ENCODE measurements at places on chromosomes 6 and 20. TPM values are rescaled to one million over a fixed set of nuclear protein-coding genes. Genes with fewer than 3 reads are reported as not detected.

- DNase-seq: peak; percentile 22
Measured at GRCh38 chr6:36984581-36985416, 1.2 kb downstream of the MTCH1 start.

- DNase-seq: no peak
Measured at GRCh38 chr6:161496941-161497340, 223.1 kb upstream of the AGPAT4 start.

DNA sequence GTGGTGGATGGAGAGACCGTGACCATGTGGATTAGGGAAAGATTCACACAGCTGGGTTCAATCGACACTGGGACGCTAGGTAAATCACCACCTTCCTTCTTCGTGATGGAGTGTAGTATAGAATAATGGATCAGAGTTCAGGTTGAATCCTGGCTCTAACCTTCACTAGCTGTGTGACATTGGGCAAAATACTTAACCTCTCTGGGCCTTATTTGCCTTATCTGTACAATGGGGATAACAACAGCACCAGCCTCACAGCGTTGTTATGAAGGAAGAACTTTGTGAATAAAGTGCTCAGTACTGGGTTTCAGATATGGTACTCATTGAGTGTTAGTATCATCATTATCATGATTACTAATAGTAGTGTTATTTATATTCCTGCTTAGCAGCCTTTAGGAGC, 126.1 kb upstream of the AKAP12 start:
- DNase-seq: no peak

- no peak for DNase-seq
Measured at GRCh38 chr6:64539917-64540316, 904.3 kb downstream of the PHF3 start.

- no peak for DNase-seq
Measured at GRCh38 chr6:104955927-104956730, 778 bp upstream of the LIN28B start.

- DNase-seq: no peak
Measured at GRCh38 chr20:50695135-50695872, 4.0 kb upstream of the RIPOR3 start.

GRCh38 chr20:51121272-51121671, 98.4 kb upstream of the KCNG1 start:
- no peak for DNase-seq

DNA sequence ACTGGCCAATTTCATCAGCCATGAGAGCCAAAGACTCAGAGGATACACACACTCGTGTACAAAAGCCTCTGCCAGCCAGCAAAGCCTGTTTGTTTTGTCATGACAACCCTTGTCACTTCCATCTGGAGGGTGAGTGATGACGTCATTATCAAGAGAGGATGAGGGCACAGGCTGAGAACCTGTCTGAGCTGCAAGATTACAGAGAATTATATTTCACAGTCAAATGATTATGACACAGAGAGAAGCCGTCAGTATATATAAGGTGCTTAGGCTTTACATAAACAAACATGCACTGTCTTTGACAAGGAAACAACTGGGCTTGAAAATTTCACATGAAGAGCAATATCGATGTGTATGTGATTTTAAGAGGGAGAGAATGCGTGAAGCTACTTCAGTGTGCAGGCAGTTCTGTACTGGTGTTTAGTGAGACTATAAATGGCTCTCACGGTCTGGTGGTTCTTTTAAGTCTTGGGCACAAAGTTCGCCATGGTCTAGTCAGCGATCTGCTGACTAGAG, 36.5 kb upstream of the BCLAF1 start:
- no peak for DNase-seq

GRCh38 chr6:28357036-28357435, 7.3 kb downstream of the ZKSCAN3 start:
- DNase-seq: no peak

- peak; percentile 70 for DNase-seq
Measured at GRCh38 chr6:31186052-31186734, 15.7 kb upstream of the POU5F1 start.

- no peak for DNase-seq
Measured at GRCh38 chr6:163348789-163349680, 65.5 kb upstream of the QKI start.

DNA sequence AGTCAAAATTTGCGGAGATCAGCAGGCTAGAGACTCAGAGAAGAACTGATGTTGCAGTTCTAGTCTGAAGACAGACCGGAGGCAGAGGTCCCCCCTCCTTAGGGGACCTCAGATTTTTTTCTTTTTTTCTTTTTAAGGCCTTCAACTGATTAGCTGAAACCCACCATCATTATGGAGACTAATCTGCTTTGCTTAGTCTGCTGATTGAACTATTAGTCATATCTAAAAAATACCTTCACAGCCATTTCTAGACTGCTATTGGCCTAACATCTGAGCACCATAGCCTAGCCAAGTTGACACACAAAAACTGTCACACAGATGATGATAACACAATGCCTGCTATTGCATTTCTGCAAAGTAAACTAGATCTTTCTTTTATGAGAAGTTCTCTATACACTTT, 141.1 kb upstream of the TNFAIP3 start:
- no peak for DNase-seq

DNA sequence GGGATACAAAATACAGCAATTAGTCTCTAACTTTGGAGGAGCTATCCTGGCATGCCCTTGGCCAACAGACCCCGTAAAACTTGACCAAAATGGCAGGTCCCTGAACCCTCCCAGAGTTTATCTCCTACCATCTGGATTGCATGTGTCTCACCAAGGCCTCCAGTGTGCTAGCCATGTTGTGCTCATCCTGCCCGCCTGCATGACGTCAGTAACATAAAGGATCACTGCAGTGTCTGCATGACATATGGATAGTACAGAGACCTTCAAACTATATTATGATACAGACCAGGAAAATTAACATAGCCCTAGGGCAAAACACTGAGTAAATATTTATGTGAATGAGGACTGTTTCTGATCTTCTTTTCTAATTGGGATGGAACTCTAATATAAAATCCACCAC, 25.3 kb downstream of the CPXM1 start:
- no peak for DNase-seq

DNA sequence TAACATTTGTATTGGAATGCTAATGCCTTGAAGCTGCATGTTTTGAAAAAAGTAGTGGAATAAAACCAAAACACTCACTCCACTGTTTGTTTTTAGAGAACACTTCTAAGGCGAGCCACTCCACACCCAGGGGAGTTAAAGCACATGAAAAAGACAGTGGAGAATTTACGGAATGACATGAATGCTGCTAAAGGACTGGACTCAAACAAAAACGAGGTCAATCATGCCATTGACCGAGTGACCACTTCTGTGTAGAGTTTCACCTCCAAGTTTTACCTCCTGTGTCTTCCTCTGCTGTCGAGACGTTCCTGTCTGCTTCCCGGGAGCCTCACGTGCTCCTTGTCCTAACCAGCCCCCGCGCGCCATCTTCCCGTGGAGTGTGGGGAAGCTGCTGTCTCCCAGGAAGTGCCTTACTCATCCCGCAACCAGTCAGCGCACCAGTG, 127.8 kb downstream of the LRRC1 start:
- no peak for DNase-seq

GRCh38 chr6:66638099-66638498, 931.1 kb upstream of the EYS start:
- no peak for DNase-seq

GRCh38 chr6:127971386-127971785, 70.5 kb upstream of the THEMIS start:
- DNase-seq: peak; percentile 52

DNA sequence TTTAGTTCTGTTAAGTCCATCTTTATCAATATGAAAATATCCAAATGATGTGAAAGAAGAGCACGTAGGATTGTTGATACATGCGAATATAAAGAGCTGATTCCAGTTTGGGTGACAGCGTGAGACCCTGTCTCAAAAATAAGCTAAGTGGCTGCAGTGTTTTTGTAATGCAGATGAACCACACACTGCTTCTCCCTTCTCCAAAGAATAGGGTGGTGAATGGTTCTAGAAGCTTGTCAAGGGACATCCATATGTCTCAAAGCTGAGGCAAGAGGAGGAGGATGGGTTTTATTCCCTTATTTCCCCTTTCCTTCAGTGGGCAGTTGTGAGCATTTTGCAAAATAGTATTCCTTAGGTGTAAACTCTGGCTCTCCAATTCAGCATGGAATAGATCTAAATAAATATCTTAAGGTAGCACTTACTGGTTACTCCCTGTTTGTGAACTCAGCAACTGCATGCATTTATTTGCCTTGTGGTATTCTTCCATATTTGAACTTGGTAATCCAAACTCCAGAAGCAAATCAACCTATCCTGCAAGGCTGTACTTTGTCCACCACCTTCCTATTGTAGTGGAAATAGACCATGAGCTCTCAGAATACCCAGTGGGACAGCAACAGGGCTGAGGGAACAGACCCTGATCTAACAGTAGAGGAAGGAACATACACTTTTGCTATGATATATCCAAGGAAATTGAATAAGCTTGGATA, 38.0 kb downstream of the XRN2 start:
- no peak for DNase-seq

DNA sequence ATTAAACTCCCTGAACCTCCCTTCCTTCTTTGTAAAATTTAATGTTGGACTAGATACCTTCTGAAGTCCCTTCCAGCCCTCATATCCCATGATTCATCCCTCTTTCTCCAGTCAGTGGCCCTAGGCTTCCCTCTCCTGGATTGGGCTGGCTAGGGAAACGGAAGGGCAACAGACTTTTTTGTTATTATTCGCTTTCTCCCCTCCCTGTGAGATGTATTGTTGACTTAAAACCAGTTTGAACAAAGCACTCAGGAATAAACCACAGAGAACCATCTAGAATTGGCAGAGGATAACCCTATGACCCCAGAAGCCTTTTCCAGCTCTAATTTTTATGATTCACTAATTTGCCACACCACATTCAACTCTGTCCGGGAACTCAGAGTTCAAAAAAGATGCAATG, 239.7 kb upstream of the SUPT3H start:
- DNase-seq: no peak

DNA sequence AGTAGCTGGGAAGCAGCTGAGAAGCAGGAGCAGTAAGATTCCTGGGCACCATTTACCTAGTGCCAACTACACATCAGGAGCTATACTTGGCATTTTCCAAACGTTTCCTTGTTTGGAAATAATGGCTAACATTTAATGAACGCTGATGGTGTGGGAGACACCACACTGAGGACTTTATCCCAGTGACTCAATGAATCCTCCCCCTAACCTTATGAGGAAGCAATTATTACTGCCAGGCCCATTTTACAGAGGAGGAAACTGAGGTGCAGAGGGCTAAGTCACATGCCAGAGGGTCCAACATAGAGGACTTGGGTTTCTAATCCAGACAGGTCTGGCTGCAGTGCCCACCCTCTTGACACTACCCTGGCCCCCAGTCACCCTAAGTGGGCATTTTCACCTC, 6.1 kb downstream of the PTGIS start:
- DNase-seq: no peak

- peak; percentile 68 for DNase-seq
Measured at GRCh38 chr6:95431637-95432228, 145.6 kb upstream of the MANEA start.

DNA sequence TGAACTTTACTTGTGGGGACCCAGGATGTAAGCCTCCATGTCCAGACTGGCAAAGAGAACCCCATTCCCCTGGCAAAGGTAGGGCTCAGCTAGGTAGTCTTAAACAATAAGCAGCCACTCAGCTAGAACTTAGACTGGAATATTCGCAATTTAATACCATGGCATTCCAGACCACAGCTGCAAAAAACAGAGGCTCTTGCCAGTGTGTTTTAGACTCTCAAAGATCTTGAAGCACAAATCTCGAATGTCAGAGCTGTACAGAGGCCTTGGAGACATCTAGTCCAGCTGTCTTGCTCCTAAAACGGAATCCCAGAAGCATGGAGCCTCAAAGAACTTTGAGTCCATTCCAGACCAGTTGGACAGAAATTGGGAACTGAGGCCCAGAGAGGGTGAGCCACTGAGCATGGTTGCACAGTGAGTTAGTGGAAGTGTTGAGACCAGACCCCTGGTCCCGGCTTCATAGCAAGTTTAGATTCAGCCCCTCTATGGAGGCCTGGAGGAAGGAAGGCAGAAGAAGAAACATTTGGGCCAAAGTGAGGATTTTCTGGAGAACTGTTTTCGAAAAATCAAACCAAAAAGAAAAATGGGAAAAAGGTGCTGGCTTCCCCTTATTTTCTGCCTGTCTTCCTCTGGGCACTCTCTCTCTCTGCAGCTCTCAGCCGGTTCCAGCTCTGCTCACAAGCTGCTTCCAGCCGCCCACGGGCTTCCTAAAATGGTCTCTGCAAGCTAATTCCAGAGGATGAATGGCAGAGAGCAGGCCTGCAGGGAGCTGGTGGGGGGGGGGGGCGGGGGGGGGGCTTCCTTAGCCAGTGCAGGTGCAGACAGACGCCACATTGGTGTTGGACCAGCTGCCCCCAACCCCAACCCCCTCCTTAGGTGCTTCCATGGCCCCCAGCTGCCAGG, 32.4 kb downstream of the AAR2 start:
- no peak for DNase-seq

GRCh38 chr6:136880748-136881460, 41.2 kb upstream of the SLC35D3 start:
- no peak for DNase-seq

DNA sequence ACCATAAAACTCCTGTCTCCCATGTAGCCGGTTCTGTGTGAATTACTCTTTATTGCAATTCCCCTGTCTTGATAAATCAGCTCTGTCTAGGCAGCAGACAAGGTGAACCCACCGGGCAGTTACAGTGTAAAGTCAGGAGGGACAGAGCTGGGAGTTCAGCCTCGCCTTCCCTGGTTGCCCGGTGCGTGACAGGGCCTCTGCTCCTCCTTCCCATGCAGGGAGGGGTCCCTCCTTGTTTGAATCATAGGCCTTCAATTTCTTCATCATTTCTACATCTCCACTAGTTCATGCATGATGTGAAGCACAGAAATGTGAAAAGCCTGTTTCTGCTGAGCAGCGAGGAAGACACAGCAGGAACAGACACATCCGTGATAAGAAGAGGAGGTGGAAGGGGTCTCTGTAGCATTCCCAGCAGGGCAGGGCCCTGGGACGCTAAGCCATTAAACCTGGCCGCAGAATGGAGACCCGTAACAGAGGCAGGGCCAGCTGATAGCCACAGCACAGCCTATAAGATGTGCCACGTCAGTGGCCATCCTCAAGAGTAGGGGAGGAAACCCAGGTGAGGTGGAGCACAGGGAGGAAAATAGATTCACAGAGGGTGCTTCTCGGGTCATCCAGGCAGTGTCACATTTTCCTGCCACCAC, 106.7 kb upstream of the CST7 start:
- no peak for DNase-seq

- DNase-seq: peak; percentile 98
Measured at GRCh38 chr20:50169329-50169823, 15.9 kb upstream of the PEDS1 start.

TSHZ2 gene
- total RNA-seq: 0.05 TPM

SCUBE3 gene
- not detected for total RNA-seq

COL19A1 gene
- total RNA-seq: not detected

SRMS gene
- not detected for total RNA-seq

SLC26A8 gene
- not detected for total RNA-seq

BTBD3 gene
- 20.3 TPM for total RNA-seq

Data from HT-29 (cell line).